ENCODE measurements at places on chromosomes 11 and 22.
A peak's percentile ranks its signal among the peaks of the same experiment; 100 is the strongest.

DNA sequence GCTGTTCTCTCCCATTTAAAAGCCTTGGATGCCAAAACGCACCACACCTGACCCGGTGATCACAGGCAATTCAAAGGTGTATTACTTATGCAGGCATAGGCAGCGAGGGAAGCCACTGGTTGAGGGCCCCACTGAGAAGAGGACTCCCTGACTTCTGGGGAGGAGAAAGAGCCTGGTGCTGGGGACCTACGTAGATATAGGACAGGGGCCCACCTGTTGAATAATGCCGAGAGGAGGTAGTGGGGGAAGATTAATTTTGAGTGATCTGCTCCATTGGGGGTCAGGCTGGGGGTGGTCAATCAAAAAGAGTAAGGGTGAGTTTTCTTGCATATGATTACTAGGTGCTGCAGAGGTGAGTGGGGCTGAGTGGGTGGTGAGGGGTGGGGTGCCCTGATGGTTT, 7.8 kb downstream of the LMO2 start:
- no peak for DNase-seq

- no peak for DNase-seq
Observed at GRCh38 chr11:112596324-112596723, 335.7 kb upstream of the PLET1 start.

DNA sequence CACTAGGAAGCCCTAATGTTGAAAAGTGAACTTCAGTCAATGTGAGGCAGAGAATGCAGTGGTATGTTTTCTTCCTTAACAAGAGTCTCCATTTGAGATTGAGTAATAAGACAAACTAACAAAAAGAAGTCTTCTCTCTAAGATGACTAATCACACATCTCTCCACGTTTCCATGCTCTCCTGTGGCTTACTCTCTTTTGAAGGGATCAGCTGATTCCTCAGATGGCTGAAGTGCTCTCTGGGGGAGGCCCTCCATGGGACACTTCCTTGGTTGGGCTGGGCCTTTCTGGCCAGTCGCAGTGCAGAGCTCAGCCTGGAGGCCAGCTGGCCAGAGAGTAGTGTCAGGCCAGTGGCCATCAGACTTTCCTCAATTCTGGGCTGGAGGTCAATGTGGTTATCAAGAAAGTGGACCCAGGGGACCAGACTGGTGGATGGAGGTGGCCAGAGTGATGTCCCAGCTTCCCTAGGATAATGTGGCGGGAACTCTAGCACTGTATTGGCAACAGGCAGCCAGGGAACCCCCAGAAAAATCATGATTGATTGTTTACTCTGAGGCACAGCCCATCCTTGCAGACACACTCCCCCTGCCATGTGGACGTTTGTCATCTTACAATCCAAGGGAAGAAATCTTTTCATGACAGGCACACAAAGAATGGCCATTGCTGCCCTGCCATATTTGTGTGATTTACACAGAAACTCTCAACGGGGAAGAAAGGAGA, 14.5 kb downstream of the CSRP3 start:
- no peak for DNase-seq

- DNase-seq: peak; percentile 50
Observed at GRCh38 chr11:61871158-61871597, 20.2 kb downstream of the FADS3 start.

DNA sequence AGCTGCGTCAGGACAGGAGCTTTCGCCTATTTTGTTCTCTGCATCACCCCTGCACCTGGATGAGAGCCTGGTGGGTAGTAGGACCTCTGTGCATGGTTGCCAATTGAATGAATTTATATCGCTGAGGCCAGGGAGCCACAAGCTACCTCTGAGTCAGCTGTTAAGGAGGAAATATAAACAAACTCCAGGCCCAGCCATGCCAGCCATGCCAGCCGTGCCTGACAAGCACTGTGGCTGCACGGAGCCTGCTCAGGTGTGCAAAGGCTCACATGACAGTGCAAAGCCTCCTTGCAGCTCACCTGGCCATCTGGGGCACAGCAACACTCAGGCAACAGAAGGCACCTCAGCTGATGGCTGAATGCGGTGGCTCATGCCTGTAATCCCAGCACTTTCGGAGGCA, 33.7 kb upstream of the LINC01488 start:
- peak; percentile 25 for DNase-seq

GRCh38 chr22:43969989-43970755, 14.9 kb downstream of the SAMM50 start:
- no peak for DNase-seq

DNA sequence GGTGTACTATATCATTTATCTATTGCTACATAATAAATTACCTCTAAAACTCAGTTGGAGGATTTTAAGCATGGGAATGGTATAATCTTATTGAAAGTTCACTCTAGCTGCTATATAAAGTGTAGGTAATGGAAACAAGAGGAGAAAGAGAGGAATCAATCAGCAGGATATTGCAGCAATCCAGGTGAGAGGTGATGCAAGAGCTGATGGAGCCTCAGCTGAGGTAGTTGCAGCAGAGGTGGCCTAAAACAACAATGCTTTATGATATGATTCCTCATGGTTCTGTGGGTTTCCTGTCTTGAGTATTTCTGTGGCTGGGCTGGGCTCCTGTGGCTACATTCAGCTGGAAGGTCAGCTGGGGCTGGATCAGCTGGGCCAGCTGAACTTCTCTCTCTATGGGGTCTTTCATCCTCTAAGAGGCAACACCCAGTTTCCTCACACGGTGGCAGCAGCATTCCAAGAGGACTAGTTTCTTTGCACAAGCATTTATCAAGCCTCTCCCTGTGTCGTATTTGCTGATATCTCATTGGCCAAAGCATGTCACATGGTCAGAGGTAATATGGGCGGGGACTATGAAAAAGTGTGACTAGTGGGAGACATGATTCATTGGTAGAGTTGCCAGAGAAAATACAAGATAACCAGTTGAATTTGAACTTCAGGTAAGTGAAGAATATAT, 135.4 kb upstream of the LARGE1 start:
- DNase-seq: no peak

GRCh38 chr22:19877626-19878339, 23.1 kb upstream of the GNB1L start:
- no peak for DNase-seq

DNA sequence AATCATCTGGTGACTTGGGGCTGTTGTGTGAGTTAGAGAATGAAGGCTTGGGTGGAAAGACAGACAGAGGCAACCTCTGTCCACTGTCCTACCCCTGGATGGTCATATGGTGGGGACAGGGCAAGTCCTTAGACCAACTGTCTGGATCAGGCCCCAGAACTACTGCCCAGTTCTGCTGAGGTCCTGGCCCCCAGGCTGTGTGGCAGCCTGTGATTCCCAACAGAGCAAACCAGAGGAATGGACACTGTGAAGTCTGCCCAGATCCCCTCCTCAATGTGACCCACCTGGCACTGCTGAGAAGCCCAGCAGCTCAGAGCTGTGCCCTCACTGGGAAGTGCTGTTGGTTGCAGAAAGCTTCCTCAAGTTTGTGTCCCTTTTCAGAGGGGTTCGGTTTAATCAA, 69.0 kb downstream of the GGTLC2 start:
- no peak for DNase-seq

DNA sequence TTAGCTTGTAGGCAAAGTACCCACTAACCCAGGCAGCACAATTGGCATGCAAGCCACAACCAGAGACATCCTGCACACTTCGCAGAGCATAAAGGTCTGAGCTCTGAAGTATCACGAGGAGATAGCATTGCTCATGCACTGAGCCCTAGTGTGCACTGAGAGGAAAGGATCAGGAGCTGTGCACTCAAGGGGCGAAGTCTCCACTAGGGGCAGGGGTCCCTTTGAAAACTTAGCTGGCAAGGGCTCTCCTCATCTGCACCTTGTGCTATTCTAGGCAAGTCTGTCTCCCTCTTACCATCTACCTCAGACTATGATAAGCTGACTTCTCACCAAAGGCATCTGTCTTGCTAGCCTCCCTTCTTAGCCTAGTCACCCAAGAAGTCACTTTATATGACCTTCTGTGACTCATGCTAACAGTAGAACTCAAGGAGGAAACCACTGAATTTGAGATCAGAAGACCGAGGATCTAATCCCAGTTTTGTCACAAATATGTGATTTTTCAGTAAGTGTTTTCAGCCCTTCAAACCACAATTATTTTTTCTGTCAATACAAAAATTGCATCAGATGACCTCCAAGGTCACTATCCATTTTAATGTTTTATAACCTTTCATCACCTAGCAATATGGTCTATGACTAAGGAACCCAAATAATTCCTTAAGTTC, 1078.0 kb downstream of the NTM start:
- no peak for DNase-seq

GRCh38 chr11:73466643-73467042, 90.4 kb downstream of the RELT start:
- DNase-seq: no peak

GRCh38 chr22:42951093-42951710, 63.7 kb downstream of the PACSIN2 start:
- DNase-seq: no peak

DNA sequence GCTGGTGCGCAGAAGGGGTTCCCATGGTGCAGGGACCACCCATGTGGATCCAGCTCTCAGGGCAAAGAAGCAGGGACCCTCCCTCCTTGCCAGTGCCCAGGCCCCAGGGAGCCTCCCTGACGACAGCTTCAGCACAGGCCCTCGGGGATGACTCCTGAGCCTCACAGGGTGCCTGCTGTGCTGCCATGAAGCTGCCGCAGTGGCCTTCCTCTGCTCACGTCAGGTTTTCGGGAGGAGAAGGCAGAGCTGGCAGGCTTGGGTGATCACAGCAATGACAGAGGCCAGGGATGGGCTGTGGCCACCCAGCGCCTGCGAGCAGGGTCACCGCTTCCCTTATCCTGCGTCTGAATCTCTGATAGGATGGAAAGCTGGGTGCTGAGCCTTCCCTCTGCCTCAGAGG, 276.2 kb downstream of the BRD1 start:
- no peak for DNase-seq

DNA sequence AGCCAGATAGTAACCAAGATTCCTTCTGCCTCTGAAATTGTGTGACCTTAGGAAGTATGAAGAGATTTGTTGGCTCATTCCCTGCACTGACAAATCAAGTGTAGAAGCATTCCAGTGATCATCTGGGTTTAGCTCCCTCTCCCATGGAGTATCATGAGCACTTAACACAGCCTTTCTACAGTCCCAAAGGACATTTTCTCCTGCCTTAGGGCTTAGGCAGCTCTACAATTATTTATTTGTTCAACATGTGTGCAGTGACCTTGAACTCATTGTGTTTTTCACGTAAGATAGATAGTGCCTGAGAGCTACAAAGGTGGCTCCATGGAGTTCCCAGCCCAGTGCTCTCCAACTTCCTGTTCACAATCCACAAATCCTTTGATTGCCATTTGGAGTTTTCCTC, 94.8 kb upstream of the FAT3 start:
- no peak for DNase-seq

DNA sequence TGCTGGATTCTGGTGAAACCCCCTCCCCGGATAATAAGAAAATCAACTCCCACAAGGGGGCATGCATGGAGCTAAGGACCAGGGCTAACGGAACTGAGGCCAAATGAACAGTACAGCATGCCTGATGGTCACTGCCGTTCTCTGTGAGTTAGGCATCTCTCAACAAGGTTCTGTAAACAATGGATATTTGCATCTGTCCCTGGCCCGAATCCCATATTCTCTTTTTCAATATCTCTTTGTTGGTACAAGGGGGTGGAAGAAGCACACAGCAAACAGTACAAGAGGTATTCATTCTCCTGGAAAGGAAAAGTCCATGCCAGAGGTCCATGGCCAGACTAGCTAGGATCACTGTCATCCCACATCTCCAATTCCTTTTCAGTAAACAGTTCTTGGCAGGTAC, 32.2 kb upstream of the APOA1 start:
- no peak for DNase-seq

DNA sequence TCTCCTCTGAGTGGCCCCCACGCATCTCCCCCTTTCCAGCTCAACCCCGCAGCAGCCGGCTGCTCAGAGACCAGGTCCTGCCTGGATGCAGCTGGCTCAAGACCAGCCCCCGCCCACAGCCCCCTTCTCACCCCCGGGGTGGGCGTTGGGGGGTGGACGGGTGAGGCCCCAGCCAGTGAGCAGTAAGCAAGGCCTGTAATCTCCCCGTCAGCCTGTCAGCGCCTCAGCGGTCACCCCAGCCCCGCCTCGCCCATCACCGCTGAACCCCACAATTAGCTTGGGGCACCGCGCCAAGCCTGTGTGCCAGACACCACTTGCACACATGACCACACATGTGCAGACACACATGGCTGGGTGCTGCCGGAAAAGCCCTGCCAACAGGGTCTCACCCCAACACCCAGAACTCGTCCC, 5.9 kb downstream of the PLXNB2 start:
- no peak for DNase-seq

- no peak for DNase-seq
Observed at GRCh38 chr11:106446955-106447354, 369.5 kb downstream of the AASDHPPT start.

GRCh38 chr11:128331317-128331716, 256.0 kb downstream of the ETS1 start:
- no peak for DNase-seq

GRCh38 chr22:46462726-46463371, 74.6 kb downstream of the CELSR1 start:
- DNase-seq: no peak

GRCh38 chr11:108313444-108313843, 90.6 kb downstream of the ATM start:
- no peak for DNase-seq

DNA sequence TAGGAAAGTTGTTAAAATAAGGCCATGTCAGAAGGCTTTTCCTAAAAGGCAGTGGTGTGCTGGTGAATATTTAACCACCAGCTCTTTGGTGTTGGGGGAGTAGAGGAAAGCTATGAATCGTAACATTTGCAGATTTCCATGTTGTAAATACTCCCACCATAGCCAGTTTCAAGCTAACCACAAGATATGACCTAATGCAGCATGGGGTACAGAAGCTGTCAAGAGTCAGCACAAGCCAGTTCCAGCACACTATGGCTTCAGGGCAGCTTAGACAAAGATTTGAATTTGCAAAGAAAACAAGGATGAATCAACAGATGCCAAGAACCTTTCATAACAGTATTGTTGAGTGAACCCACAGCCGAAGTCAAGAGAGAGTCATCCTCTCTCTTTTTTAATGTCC, 40.0 kb downstream of the COMMD9 start:
- DNase-seq: no peak

DNA sequence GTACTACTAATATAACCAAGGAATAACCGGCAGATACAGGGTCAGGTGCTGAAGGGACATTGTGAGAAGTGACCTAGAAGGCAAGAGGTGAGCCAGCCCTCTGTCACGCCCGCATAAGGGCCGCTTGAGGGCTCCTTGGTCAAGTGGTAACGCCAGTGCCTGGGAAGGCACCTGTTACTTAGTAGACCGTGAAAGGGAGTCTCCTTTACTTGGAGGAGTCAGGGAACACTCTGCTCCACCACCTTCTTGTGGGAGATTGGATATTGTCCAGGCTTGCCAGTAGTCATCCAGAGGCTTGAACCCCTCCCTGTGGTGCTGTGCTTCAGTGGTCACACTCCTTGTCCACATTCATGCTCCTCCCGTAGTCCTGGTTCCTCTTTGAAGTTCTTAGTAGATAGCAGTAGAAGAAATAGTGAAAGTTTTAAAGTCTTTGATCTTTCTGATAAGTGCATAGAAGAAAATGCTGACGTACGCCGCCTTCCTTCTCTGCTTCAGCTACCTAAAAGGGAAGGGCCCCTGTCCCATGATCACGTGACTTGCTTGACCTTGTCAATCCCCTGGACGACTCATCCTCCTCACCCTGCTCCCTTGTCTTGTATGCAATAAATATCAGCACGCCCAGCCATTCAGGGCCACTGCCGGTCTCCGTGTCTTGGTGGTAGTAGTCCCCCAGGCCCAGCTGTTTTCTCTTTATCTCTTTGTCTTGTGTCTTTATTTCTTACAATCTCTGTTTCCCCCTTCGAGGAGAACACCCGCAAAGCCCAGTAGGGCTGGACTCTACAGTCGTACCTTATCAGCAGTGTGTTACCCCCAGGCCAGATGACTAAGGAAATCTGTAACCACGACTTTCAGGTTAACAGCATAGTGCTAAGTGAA, 6.1 kb downstream of the NUP50 start:
- DNase-seq: no peak

Data from DMS153 (cell line).